ENCODE measurements at places on chromosomes 2 and 18.

DNA sequence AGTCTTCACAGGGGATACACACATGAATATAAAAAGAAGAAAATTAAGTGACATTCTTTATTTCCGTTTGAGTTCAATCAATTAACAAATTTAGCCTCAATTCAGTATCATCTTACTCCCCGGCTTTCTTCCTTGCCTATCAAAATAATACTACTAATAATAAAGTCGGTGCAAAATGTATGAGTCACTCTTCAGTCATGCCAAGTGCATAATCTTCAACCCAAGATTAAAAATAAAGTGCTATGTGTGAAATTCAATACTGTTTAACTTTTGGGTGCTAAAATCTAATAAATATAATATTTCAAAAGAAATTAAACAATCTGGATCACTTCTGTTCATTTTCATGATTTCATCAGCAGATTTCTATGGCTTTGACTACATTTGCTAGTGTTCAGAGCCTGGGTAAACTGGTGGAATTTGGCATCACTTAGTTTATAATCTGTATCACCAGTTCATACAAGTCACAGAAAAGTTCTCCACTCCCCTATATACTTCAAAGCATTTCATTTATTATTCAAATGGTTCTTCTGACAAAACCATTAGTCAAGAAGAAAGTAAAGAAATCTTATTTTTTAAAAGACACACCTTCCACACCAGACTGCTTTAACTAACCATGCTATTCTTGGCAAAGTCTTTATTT lies 183.6 kb downstream of the THADA start:
- no peak for DNase-seq

DNA sequence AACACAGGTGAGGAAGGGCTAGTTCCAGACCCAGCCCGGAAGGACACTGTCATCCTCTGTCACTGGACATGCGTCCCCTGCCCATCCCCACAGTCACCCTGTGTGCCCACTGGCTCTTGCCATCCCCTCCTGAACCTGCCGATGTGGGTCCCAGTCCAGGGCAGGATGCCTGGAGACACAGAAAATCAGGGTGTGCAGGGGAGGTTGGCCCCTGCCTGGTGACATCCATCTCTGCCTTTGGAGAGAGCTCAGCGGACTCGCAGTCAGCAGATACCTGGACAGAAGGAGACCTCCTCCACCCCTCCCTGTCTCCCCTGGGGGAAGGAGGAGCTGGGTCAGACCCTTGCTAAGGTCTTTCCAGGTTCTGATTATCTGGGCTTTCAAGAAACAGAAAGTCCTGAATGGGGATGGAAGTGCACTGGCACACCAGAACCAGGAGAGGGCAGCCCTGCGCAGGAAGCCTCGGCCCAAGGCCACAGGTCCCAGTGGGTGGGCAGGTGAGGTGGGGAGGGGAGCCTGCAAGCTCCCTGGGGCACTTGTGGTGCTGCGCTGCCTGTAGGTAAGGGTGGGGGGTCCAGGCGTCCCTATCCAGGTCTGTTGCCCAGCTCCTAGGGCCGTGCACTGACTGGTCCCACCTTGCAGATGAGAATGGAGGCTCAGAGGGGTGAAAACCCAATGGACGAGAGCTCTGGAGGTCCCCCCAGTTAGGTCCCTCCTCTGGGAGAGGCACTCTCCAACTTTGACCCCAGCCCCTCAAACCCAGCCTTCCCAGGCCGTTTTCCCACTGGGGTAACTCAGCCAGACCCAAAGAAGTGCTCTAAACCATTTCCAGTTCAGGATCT lies 9.7 kb upstream of the OTOS start:
- DNase-seq: no peak

- DNase-seq: no peak
Measured at GRCh38 chr2:8543383-8544170, 138.3 kb upstream of the ID2 start.

- no peak for DNase-seq
Measured at GRCh38 chr2:23425338-23425871, 40.4 kb downstream of the KLHL29 start.

GRCh38 chr2:145159676-145160075 lies 639.8 kb upstream of the ZEB2 start:
- DNase-seq: no peak

- DNase-seq: no peak
Measured at GRCh38 chr2:15660491-15661294, 69.0 kb downstream of the DDX1 start.

DNA sequence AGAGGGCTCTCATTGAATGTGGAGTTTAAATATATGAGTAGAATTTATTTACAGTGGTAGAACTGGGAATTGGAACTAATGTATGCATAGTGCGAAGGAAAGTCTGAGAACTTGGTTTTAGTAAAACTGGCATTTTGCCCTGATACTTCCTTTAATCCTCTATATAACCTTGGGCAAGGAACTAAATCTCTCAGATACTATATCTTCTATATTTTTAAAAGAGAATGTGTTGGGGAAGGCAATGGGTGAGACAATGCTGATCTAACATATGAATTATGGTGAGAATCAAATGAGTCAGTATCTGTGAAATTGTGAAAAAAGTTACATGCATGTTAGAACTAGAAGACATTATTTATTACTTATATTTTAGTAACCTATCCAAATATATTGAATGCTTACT lies 2109.4 kb upstream of the PIK3C3 start:
- DNase-seq: no peak

DNA sequence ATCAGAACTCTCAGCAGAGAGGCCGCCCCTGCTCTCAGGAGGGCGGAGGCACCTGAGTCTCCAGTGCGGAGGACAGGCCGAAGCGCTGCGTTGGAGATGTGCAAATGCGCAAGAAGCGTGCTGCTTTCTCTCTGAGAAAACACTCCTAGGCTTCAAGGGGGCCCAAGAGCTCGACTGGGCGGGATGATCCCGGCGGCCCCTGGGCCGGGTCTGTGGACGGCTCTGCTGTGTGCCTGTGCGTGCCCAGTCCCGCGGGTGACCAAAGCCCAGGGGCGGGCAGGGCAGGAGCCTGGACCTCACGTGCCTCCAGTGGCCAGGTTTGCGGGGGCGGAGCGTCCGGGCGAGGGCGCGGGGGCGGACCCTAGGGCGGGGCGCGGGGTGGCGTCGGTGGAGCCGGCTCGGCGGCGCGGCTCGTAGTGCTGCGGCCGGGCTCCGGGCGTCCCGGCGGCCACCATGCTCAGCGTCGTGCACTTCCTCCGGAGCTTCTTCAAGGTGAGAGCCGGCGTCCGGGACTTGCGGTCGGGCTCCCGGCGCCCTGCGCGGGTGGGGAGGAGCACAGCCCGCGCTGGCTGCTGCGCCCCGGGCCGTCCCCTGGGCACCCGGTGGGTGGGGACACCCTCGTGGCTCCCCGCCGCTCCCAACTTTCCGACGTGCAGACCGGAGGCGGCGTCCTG lies at the start of gene ARHGEF4:
ARHGEF4 (plus strand) TSS at position 414 of the 674 bp plus-strand sequence; CDS start at position 454, 40 bp downstream.
- no peak for DNase-seq

DNA sequence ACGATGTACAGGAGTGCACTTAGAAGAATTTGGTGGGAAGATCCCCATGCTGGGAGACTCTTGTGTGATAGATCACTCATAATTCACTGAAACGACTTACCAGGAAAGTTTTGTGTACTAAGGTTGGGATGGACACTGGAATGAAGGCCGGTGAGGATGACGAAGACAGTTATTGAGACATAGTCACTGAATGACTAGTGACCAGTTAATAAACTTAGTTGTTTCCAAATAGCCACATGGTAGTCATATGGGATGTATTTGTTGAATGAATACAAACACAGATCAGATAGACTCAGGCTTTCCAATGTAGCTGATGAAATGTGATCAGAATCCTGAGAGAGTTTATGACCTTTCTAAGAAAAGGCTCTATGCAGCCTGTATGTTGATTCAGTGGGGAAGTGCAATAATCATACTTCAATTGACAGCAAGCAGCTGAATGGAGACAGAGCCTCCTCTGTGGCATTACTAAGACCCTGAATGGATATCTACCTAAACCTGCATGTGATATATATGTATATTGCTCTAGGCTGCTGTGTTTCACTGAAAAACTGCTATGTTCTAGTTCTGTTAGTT lies 20.4 kb downstream of the GDF7 start:
- no peak for DNase-seq

DNA sequence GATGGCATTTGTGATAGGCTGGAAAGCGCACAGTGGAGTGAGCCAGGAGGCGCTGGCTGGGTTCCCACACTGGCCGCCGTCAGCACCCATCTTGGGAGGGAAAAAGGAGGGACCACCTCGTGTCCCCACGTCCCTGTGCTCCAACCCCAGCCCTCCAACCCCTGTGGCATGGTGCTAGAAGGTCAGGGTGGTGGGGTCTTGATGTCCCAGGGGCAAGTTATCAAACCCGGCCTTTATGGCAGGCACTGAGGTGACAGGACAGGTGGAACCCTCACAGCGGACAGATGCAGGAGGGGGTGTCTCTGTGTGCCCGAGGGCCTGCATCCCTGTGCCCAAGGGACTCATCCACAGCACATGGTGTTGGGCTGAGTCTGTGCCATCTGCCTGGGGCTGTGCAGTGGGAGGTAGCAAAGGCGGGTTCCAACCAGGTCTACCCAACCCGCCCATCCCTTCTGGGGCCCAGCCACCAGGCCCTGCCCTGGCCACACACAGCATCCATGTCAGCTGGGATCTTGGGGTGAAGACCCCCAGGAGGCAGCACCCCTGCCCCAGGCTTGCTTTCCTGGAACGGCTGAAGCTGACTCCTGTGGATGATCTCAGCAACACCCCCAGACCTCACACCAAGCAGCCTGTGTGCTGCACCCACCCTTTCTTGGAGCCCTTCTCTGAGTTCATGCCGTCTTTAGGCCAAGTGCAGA lies 246.1 kb downstream of the NDUFA10 start:
- no peak for DNase-seq

- DNase-seq: no peak
Measured at GRCh38 chr2:221431477-221431876, 140.6 kb downstream of the EPHA4 start.
